ENCODE measurements at places on chromosomes 11 and 22.

DNA sequence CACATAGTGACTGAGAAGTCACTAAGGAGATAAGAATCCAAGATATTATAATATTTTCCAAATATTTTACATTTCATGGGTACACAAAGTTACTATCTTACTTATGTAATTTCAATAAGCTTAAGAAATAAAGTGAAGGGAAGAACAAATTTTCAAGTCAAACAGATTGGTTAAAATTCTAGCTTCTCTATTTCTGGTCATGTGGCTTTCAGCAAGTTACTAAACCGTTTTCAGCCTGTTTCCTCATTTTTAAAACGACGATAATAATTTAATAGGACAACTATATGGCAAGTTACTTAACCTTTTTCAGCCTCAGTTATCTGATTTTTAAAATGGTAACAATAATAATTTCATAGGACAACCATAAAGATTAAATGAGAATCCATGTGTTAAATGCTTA is 15.6 kb downstream of the DCUN1D5 start:
- no peak for DNase-seq

DNA sequence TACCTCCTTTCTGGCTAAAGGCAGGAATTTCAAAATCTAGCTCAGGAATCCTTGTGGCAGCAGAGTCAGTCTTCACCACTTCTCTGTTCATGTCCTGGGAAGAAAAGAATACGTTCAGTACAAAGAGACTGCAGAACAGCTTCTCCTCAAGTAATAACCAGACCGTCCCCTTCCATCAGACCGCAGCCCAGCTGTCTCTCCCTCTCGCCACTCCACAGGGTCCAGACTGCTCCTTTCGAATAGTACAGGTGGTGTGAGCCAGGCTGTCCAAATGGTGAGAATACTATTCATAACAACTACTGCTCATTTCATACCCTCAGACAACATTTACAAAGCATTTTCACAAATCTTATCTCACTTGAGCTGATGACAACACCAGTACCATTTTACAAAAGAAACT is 857 bp downstream of the ZPR1 start:
- DNase-seq: no peak

DNA sequence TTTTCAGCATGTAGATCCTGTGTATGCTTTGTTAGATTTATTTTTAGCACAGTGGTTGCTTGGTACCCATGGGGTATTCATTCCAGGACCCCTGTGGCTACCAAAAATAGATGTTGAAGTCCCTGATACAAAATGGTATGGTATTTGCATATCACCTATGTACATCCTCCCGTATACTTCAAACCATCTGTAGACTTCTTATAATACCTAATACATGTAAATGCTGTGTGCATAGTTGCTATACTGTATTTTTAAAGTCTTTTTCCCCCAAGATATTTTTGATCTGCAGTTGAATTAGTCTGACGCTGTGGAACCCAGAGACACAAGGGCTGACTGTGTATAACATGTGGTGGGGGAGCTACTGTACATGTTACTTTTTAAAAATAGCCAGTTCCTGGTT is 101.1 kb downstream of the ATXN10 start:
- DNase-seq: no peak

- no peak for DNase-seq
Observed at GRCh38 chr22:29093030-29093429, 20.2 kb downstream of the KREMEN1 start.

GRCh38 chr11:124081483-124081882 is 33.8 kb upstream of the VWA5A start:
- no peak for DNase-seq

- no peak for DNase-seq
Observed at GRCh38 chr22:37968452-37969251, 15.2 kb downstream of the POLR2F start.

DNA sequence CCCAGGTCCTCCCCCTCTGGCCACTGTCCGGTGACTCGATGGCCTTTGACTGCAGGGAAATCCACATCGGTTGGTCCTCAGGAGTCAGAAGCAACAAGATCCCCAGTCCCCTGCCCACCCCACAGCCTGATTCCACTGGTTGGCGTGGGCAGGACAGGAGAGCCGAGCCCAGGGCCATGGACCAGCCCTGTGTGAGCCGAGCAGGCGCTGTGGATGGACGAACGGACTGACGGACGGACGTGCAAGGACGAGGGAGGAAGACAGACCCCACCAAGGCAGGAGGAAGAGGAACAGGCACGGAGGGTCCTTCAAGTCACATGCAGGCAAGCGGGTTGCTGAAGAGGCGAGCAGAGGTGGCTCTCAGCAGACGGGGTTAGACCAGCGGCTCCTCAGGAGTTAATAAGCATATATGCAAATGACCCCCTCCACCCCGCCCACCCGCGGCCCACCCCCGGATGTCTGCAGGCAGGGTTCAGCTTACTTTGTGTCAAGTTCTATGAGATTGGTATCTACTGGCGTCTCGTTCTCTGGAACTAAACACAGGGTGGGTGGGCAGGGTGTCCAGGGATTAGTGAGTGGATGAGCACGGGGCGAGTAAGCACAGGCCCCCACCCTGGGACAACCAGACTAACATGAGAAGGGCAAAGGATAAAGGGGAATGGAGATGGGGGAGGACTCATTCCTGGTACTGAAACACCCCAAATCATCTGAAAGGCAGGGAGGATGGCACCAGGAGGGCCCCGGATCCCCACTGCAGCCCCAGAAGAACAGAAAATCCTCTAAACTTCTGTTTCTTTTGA is 26.8 kb downstream of the TPBGL start:
- DNase-seq: no peak

- DNase-seq: no peak
Observed at GRCh38 chr11:102883141-102883540, 8.4 kb upstream of the MMP12 start.

- DNase-seq: no peak
Observed at GRCh38 chr22:49824185-49824925, 3.3 kb downstream of the BRD1 start.

DNA sequence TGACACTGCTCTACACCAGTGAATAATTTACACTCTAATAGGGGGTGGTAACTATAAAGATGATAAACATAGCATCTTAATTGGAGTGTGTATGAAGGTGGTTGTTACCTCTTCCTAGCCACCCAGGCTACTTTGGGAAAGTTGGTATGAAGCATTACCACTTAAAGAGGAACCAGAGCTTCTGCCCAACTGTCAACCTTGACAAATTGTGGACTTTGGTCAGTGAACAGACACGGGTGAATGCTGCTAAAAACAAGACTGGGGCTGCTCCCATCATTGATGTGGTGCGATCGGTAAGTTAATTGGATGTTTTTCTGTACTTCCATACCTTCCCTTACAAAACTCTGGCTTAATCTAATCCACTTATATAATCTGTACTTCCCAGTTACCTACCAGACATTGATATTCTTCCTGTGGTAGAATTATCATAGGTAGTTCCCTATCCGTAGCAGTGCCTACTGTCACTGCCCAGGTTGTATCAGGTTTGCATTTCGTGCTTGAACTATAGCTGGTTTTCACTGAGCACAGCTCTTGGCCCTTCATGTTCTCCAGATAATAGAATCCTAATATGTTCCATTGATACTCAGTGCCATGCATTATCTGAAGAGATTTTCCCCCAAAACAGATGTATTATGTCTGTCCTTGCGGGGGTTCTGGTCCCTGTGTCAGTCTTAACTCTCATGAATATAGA is 2.2 kb downstream of the RPL27A start:
- no peak for DNase-seq

DNA sequence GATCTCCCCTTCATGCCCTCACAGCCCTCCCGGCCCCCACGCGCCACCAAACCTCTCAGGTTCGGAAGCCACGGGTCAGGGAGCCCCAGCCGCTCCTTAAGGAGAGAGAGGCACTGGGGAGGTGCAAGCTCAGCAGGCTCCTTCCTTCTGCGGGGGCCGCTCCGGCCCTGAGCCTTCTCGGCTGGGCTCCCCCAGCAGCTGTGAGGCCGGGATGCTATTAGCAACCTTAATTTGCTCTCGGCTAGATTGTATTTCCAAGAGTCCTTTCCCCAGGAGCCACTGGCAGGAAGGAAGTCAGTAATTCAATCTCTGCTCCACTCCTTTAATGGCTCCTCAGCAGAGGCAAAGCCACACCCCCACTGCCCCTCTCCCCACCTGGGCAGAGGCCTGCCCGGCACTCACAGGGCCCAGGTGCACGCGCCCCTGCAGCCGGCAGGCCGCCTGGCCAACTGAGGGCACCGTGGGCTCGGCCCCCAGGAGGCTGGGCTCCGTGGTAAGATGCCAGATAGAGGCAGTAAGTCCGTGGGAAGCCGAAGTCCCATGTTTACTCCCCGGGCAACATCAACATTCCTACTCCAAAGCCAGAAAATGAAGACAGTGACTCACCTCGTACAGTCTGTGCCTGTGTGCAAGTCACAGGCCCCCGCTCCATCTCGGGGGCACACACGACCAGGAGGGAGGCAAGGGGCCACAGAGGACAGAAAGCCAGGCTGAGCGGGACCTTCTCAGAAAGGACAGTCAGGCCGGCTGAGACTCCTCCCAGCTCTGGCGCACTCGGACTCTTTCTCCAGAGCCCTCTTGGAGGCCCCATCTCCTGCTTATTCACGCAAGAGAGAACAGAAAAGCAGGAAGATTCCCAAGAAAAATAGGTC is 5.2 kb downstream of the IGSF9B start:
- no peak for DNase-seq

DNA sequence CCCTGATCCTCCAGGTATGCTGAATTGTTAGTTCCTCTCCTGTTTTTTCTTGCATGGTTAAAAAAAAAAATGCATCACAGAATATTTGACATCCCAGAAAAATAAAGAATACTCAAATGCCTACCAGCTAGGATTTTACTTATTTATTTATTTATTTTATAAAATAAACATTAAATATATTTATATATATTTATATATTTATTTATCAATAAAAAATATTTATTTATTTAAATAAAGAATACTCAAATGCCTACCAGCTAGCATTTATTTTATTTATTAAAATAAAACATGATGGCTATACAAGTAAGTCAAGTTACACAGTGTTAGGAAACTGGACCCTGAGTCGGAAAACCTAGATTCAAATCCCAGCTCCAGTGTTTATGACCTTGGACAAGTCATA is 164.1 kb downstream of the NAV2 start:
- DNase-seq: no peak

GRCh38 chr22:50699756-50700386 is 27.2 kb downstream of the SHANK3 start:
- no peak for DNase-seq

DNA sequence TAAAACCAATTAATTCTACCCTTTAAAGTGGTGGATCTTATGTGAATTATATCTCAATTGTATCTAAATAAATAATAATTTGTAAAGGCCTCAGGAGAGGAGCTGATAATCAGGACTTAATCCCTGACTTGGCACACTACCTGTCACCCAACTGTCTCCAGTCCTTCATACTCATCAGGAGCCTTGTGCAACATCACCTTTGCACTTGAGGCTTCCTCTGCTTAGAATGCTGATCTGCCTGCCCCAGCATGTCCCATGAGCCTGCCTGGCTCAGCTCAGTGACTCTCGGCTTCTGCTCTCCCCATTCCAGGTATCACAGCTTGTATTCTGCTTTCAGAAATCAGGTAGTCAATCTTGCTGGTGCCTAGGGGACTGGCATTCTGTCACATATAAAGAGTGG is 43.9 kb upstream of the PRODH start:
- no peak for DNase-seq

DNA sequence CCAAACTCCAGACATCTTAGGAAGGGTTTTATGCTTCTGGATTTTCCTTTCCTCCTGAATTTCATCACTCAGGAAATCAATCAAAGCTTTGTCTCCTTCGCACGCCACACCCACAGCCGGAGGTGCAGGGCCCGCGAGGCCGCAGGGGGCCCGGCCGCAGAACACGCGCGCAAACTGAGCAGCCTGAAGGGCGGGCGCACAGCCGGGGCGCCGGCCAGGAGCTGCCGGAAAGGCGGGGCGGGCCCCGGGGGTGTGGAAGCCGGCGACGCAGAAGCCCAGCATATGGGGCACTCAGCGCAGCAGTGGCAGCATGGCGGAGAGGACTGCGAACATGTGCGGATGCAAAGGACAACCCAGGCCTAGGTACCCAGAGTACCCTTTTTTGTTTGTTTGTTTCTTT is 33.1 kb upstream of the SPTBN2 start:
- DNase-seq: no peak

DNA sequence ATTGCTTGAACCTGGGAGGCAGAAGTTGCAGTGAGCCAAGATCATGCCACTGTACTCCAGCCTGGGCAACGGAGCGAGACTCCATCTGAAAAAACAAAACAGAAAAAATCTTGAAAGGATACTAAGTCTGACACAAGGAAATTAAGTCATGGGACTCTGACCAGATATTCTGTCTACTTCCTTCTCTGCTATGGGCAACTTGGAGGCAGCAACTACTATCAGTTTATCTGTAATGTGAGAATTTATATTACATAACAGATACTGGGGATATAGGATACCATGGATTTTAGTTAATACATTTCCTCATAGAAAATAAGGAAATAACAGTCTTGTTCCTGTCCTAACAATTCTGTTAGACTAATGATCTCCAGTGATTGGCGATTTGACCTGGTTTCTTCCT is 1.6 kb upstream of the SGSM3 start:
- no peak for DNase-seq

DNA sequence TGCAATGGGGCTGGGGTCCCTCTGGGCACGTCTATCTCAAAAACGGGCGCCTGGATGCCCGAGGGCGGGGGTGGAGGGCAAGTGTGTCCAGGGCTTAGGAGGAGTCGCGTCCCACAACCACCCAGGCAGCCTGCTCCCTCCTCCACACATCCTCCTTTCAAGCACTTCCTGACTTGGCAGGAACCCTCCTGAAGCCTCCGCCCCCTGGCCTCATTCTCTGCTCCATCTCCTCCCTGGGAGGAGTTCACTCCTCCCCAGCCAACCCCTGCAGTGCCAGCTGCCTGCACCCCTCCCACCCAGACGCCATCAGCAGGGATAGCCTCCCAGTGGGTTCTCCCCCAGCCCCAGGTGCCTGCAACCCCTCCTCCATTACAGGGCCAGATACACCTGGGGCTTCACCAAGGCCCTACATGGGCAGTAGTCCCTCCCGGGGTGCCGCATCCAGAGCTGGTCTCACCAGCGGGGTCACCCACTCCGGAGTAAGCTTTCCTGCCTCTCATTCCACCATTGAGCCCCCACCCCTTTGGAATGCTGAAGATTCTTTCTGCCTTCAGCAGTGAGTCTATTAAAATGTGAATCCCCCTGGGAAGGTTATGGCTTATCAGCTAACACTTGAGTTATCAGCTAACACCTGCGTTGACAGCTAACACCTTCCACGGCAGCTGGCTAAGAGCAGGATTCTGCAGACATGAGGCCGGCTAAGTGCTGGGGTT is 24.4 kb downstream of the RTN4R start:
- peak; percentile 59 for DNase-seq

Measured in stimulated activated CD4-positive, alpha-beta T cell treated with anti-CD3 and anti-CD28 coated beads, Interleukin-2, amount 100 ng/mL, for 24 hours (primary cell).